Cardiac fibroblast (primary cell): ENCODE measurements at places on chromosomes 5 and 9.

- no peak for DNase-seq
Observed at GRCh38 chr5:109373932-109374331, 35.8 kb downstream of the PJA2 start.

DNA sequence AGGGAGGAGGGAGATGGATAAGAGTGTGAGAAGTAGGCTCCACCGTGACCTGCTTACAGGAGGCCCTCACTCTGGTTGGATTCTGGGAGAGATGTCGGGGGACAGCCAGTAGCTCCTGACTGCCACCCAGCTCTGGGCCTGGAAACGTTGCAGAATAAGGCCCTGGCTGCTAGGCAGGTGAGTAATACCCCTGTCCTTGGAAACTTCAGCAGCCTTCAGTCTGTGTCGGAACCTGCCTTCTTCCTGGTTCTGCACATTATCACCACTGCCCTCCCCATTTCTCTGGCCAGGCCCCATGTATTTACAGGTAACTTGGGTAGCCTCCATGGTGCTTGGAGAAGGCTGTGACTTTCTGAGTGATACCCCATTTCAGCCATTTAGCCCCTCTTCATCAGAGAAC is 26.8 kb downstream of the FAXDC2 start:
- DNase-seq, result no peak

DNA sequence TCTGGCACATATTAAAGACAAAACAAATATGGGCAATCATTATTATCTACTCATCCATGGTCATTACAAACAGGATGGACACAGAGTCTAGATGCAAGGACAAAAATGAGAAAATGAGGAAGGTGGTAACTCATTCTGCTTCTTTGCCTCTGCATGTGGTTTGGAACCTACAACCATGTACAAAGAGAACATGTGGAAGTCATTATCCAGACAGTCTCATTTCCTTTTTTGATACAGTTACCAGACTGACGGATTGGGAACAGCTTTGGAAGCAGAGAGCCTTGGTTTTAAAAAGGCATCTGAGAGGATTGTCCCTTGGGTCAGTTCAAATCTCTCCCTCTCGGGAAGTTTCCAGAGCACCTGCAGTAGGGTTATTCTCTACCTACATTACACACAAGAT is 433.4 kb upstream of the TNC start:
- DNase-seq, result no peak

DNA sequence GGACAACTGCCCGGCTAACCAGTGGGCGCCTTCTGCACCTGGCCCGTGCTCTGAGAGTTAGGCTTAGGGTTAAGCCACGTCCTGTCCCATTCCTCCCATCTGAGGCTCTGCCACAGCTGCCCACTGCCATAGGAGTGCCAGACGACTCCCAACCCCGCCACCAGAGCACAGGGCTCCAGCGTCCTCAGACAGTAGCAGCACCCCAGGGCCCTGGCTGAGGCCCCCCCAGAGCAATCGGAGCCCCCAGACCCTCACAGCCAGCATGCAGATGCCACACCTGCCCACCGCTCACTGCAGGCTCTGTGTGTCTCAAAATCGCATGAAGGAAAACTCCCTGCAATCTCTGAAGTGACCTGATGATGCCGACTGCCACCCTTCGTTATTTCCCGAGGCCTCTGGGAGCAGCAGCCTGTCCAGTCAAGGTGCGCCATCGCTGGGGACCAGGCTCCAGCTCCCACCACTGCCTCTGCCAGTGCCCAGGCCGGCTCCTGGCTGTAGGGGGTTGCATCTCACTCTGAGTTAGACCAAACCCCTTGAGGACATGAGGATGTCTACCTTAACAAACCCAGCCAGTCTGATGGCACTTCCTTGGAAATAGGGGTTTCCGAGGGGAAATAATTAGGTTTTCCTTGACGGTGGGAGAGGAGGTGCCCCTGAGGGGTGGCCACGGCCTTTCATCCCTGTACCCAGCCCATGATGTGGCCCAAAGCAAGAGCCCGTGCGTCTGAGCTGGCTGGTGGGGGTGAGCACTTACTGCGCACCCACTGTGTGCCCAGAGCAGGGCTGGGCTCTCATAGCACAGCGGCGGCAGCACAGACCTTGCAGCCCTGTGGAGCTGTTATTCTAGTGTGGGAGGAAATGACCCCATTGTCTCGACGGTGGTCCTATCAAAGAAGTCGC is 58.0 kb upstream of the RNF130 start:
- no peak for DNase-seq

GRCh38 chr5:61263561-61264272 is 68.3 kb upstream of the ZSWIM6 start:
- DNase-seq, result no peak

- DNase-seq, result no peak
Observed at GRCh38 chr9:31323726-31324444, 1060.6 kb upstream of the ACO1 start.

DNA sequence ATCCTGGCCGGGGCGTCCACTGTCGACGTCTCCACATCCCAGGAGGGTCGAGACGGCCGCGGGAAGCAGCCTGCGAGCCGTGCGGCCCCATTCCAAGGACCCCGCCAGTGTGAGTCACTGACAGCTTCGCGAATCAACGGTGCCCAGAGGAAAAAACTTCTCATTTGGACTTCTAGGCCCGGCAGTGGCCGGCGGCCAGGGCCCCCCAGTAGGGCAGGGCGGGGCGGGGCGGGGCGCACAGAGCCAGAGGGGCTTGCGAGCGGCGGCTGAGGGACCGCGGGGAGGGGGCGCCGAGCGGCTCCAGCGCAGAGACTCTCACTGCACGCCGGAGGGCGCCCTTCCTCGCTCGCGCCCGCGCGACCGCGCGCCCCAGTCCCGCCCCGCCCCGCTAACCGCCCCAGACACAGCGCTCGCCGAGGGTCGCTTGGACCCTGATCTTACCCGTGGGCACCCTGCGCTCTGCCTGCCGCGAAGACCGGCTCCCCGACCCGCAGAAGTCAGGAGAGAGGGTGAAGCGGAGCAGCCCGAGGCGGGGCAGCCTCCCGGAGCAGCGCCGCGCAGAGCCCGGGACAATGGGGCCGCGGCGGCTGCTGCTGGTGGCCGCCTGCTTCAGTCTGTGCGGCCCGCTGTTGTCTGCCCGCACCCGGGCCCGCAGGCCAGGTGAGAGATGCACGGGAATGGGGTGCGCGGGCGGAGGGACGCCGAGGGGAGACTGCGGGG is at the start of gene F2R:
TSS of gene F2R (plus strand) at position 391 of the 720 bp plus-strand sequence. CDS start at position 573, 182 bp downstream.
- peak; percentile 92 for DNase-seq

DNA sequence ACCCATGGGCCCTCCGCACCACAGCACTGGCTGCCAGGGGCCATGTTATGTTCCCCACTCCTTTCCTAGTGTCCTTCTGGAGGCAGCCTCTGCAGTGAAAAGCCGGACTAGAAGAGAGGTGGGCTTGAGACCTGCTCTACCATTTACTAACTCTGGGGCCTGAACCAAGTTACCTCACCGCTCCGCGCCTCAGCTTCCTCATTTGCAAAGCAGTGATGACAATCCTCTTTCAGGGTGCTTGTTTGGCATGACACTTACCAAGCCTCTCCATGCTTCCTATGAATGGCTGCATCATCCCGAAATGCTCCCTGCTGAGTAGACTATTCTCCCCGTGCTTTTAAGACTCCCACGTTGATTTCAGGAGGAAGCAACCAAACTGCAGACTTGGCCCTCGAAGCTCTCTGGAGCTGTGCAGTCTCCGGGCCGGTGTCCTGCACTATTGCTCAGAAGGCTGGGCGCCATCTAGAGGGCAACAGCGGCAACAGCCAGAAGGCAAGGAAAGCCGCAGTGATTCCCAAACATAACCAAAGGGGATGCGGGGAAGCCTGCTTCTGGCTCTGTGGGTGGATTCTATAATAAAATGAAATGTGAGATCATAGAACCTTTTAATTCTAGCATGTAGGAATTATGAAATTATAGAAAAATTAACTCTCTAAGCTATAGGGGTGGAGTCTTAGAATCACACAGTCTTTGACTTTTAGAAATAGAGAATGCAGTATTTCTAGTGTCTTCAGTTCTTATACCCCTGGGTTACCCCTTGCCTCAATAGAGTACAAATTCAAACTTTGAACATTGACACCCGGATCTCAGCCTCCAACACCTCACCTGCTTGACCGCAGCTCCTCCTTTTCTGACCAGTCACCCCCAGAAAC is 599.8 kb upstream of the BRINP1 start:
- DNase-seq, result peak; percentile 62
